ENCODE measurements at places on chromosomes 4 and X.

- DNase-seq = no peak
These were observed 40.4 kb downstream of the CCDC158 start for GRCh38 chr4:76380561-76380960.

DNA sequence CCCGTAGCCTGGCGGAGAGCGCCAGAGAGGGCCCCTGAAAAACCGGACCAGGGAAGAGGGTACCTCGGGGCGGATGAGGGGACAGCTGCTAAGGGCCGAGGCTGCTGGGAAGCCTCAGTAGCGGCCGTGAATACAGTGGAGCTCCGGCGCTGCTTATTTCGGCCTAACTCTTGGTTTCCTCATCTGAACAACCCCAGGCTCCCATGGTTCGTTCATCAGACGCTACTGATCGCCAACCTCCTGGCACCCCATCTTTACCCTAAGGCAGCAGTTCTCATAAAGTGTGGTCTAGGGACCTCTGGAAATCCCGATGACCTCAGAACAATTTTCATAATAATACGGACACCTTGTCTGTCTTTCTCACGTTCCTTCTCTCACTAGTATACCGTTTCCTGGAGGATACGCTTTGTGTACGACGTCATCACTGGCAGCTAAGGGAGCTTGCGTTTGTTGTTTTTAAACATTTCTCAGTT, 645 bp upstream of the RAB28 start:
- DNase-seq = no peak

- no peak for DNase-seq
These were observed 46.1 kb downstream of the PGRMC2 start for GRCh38 chr4:128241425-128241913.

GRCh38 chr4:83112678-83113428, 1.7 kb downstream of the PLAC8 start:
- no peak for DNase-seq

GRCh38 chr4:48635310-48635709, 144.8 kb downstream of the FRYL start:
- no peak for DNase-seq

DNA sequence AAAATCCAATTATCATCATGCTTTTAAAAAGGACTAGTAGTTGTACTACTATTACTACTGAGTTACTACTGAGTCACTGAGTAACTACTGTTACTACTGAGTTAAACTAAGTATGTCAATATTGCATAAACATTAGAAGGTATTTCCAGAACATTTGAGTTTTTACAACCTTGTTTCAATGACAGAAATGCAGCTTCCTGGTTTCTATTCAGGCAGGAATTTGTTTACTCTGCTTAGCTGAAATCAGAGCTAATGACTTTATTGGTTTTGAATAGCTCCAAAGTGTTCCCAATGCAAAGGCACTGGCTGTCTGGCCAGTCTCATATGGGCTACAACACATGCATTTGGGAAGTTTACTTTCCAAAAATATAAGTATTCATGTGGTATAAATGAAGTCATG, 12.0 kb downstream of the RPS6KA6 start:
- no peak for DNase-seq

DNA sequence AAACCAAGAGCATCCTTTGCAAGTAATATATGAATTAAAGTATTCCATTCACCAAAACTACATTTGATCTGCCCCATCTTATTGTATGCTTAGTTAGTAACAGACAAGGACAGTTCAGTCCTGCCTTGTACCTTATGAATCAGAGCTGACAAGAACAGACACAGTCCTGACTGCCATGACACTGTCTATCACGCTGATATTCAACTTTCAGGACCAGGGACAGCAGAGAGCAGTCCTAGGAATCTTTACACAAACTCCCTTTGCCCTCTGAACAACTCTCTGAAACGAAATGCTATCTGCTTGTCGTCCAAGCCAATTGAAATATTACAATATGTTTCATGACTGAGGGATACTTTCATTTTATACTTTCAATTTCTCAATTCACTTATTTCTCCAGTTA, 268.6 kb upstream of the VCX start:
- DNase-seq = peak; percentile 62

- no peak for DNase-seq
These were observed 10.4 kb downstream of the SLC10A7 start for GRCh38 chr4:146511381-146511780.

DNA sequence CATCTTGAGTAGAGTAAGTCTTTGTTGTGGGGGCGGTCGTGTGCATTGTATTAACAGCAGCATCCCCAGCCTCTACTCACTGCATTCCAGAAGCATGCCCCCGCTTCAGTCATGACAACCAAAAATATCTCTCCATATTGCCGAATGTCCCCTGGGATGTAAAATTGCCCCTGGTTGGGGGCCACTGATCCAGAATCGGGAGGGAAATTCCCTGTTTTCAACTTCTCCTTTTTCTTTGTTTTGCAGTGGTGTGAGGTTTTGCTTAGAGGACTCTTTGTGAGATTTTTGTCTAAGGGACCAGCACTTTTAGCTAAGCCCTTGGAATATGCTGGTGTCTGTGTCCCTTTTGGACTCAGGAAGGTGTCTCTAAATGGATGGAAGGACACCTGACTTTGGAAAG, 3.0 kb upstream of the IL13RA1 start:
- DNase-seq = no peak

DNA sequence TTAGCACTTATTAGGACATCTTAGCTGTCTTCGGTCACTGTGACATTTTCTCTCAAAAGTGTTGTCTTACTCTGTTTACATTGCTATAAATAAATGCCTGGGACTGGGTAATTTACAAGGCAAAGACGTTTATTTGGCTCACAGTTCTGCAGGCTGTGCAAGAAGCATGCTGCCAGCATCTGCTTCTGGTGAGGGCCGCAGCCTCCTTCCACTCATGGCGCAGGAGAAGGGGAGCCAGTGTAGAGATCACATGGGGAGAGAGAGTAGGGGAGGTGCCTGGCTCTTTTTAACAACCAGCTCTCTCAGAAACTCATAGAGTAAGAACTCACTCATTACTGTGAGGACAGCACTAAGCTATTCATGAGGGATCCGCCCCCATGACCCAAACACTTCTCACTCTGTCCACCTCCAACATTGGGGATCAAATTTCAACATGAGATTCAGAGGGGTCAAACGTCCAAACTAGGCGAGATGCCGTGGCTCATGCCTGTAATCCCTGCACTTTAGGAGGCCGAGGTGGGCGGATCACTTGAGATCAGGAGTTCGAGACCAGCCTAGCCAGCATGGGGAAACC, 43.5 kb upstream of the HERC6 start:
- DNase-seq = peak; percentile 54

GRCh38 chr4:110886270-110886669, 263.4 kb upstream of the PITX2 start:
- no peak for DNase-seq

GRCh38 chr4:140096921-140097320, 57.1 kb downstream of the MAML3 start:
- no peak for DNase-seq

- no peak for DNase-seq
These were observed 45.6 kb downstream of the CCDC149 start for GRCh38 chr4:24867251-24867650.

- no peak for DNase-seq
These were observed 11.7 kb upstream of the GNRHR start for GRCh38 chr4:67765928-67766327.

- no peak for DNase-seq
These were observed 86.0 kb downstream of the HTT start for GRCh38 chr4:3160438-3160837.

DNA sequence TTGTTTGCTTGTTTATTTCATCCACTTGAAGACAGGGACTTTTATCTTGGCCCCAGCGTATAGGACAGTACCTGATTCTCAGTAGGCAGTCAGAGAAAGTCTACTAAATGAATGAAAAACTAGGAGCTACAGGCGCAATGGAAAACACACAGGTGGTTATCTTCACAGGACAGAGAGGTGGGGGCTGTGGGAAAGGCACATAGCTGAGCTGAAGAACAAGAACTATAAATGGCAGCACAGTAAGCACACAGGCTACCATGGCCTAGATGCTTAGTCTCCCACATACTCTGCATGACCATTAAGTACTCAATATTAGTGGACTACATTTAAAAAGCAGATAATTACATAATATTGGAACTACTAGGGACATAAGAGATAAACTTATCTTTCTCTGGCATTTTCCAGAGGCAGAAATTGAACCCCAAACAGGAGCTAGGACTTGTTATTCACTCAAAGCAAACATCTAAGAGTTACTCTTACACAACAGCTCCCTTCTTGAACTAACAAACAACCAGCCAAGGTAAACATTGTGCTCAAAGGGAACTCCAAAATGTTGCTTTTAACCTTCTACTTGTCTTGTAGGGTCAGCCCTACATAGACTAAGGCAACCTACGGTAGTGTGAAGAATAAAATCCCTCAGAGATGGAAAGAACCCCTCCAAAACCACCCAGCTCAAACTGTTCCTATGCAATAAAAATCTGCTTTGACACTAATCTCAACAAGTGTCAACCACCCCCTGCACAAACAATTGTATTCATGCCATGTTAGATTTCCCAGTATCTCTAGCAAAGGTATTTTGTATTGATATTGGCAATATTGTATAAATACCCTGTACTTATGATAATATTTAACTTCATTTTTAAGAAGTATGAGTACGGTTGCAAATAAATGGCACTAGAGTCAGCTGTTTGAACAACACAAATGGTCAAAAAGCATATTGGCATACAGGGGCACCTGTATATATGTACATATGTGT, 593.6 kb downstream of the KLHL13 start:
- DNase-seq = no peak

GRCh38 chr4:99536271-99536670, 25.4 kb downstream of the C4orf17 start:
- no peak for DNase-seq

- DNase-seq = no peak
These were observed 29.3 kb upstream of the UGT2B7 start for GRCh38 chr4:69066945-69067344.

DNA sequence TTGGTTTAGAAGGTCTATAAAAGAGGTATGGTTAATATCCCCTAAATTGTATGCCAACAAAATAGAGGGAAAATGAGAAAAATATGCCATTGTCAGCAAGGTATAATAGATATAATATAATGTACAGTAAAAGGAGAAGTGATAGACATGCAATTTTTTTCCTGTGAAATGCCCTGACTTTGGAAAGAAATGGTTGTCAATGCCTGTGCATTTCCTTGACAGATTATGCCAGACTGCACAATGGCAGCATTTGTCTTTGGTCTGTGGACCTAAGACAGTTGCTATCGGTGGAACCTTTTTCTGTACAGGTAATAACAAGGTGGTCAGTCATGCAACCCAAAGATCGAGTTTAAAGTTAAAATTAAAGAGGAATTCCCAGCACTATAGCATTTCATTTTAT, 301.7 kb downstream of the CFAP299 start:
- no peak for DNase-seq

- no peak for DNase-seq
These were observed 995 bp upstream of the NFXL1 start for GRCh38 chr4:47915378-47915777.

DNA sequence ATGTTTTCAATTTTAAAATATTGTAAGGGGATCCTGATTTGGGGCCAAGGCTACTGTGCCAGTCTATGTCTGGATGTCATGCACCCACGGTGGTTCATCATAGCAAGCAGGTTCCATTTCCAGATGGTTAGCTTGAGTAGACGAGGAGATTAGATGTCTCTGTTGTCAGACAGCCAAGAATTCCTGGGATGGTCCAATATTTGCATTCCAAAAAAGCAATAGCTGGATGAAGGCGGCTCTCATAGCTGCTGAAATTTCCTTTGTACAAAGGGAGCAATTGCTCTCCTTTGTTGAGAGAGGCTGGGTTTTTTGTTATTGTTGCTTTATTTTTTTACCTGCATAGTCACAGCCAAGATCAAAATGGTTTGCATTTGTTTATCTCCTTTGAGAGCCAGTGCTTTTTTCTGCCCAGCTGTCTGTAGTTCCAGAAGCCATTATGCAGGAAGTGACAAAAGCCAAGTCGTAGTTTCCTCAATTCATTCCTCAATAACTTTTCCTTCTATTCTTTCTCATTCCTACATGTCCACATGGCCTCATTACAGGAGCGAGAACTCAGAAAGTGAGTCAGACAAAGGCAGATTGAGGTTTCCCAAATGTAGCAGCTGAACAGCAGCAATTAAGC, 107.9 kb downstream of the MMRN1 start:
- DNase-seq = no peak

All from endodermal cell (in vitro differentiated cells).